HEK293T (cell line): ENCODE measurements at places on chromosomes 6 and 20.

DNA sequence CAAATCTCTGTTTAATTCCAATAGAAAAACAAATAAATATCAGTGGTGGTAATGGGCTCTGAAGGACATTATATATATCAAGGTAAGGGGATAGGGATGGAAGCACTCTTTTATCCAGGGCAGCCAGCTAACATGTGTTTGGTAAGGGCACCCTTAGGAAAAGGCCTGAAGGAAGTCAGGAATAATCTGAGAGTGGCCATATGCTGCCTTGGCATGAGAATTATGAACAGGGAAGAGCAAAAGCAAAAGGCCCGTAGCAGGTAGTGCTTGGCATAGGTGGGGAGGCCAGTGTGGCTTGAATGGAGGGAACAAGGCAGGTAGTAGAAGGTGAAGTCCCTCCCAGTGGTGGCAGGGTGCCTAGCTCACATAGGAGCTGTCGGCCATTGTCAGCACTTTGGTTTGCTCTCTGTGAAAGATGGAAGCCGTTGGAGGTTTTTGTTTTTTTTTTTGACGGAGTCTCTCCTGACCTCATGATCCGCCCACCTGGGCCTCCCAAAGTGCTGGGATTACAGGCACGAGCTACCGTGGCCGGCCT is 39.6 kb upstream of the CSE1L start:
- DNase-seq, result no peak

- no peak for DNase-seq
Measured at GRCh38 chr6:44367681-44368080, 19.8 kb upstream of the CDC5L start.

- DNase-seq, result no peak
Measured at GRCh38 chr6:31328355-31328960, 28.5 kb downstream of the HLA-B start.

GRCh38 chr6:14876778-14877613 is 368.9 kb upstream of the JARID2 start:
- no peak for DNase-seq

DNA sequence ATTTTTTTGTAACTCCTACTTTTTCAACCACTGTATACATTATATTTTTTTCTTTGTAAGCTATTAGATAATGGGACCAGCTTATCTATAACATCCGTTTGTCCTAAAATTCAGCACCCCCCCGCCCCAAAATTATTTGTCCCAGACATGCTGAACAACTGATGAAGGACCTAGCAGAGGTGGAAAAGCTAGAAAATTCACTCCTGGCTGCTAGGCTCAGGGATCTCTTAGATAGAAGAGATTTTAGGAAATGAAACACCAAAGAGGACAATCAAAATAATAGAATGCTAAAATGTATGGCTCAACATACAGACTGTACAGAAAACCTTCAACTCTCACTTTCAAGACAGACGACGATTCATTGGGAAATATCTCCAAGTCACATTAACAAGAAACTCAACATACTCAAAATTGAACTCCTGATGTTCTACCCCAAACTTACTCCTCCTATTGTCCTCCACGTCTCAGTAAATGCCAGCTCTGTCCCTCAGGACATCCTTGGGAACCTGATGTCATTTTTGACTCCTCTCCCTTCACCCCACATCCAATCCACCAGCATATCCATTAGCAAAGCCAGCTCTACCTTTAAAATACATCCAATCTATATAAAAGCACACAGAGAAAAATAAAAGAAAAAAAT is 4.7 kb downstream of the SOD2 start:
- DNase-seq, result no peak

DNA sequence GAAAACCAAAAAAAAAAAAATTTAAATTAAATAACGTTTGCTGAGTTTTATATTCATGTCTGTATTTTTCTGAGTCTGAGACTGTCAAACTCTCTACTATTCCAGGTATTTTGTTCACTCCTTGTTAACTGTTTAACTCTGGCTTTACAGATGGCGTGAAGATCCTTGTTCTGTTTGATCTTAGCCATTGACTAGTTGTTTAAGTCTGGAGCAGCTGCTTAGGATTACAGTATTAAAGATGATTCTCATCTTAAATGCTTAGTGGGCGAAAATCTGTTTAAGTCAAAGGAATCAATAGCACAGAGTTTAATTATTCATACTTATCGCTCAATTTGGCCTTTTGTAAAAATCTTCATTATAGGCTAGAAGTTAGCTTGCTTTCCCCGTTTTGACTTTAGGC is 2.4 kb downstream of the PHACTR2 start:
- DNase-seq, result no peak

GRCh38 chr6:35419417-35419816 is 32.7 kb upstream of the FANCE start:
- DNase-seq, result peak; percentile 34

DNA sequence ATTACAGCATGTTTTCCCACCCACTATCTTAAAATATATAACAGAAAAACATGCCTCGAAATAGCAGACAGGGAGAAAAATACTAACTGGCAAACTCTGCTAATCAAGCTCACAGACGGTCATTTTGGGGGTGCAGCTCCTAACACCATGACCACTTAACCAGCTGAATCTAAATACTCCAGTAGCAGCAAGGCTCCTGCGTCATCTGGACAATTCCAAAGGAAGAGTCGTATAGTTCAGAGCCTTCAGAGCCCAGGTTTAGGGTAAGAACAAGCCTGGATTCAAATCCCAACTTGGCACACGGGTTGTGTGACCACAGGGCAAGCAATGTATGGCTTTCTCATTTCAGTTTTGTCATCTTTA is 81.3 kb upstream of the COL21A1 start:
- no peak for DNase-seq

- no peak for DNase-seq
Measured at GRCh38 chr6:3039384-3039783, 28.9 kb upstream of the RIPK1 start.

- DNase-seq, result no peak
Measured at GRCh38 chr6:12138381-12138780, 126.3 kb downstream of the HIVEP1 start.

GRCh38 chr20:4781211-4781610 is 59.5 kb downstream of the PRND start:
- no peak for DNase-seq

DNA sequence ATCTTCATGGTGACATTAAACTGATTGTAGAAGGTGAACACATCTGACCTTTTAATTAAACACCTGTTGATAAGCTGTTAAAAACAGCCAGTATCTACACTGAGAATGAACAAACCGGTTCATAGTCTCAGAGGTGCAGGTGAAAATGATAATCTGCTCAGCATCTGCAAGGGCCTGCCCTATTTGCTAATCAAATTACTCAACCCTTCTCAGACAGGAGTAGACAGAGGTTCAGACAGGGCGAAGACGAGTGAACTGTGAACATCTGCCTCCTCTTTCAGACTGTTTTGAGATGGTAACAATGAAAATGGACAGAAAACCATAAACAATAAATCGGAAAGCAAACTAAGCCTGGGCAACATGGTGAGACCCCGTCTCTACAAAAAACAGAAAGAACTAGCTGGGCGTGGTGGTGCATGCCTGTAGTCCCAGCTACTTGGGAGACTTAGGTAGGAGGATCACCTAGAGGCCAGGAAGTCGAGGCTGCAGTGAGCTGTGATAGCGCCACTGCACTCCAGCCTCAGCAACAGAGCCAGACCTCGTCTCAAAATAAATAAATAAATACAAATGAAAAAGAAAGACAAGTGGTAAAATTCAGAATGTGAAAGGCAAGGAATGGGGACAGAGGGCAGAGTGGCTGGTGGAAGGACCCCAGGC is 55.9 kb downstream of the NINL start:
- DNase-seq, result no peak

GRCh38 chr6:117265410-117266256 is at the start of gene VGLL2:
Gene VGLL2 (plus strand): TSS chr6:117265558. CDS start chr6:117265764, 206 bp downstream.
- peak; percentile 85 for DNase-seq

DNA sequence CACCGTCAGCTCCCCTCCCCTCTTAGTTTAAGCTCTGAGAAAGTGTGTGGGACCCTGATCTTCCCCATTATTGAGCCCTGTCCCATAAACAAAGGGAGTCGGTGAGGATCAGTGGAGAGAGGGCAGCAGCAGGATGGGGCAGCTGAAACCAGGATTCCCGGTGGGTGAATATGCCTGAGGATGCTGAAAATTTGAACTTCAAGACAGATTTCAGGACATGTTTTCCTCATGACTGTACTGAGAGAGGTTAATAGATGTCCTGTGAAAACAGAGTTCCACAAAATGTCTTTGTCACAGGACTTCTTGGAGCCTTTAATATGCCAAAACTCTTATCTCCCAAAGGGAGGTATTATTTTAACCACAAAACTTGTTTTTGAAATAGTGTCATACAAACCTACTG is 53.5 kb upstream of the SLC22A16 start:
- no peak for DNase-seq

GRCh38 chr6:39843305-39844020 is 51.3 kb downstream of the DAAM2 start:
- peak; percentile 35 for DNase-seq

DNA sequence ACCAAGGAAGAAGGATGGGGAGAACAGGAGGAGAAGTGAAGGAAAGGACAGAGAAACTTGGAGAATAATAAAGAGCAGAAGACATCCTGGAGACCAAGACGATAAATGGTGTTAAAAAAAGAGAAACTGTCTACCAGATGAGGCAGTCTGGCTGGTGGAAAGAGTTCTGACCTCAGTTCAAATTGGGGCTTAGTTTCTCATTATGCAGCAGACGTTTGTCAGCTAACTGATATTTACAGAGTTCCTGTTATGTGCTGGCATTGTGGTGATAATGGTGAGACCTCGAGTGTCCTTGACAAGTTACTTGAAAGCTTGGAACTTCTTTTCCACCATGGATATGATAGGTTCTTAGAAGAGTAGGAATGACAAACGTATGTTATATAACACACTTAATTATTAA is 142.7 kb downstream of the LRRC1 start:
- no peak for DNase-seq

- DNase-seq, result peak; percentile 47
Measured at GRCh38 chr6:27478706-27479318, 5.9 kb upstream of the ZNF184 start.

DNA sequence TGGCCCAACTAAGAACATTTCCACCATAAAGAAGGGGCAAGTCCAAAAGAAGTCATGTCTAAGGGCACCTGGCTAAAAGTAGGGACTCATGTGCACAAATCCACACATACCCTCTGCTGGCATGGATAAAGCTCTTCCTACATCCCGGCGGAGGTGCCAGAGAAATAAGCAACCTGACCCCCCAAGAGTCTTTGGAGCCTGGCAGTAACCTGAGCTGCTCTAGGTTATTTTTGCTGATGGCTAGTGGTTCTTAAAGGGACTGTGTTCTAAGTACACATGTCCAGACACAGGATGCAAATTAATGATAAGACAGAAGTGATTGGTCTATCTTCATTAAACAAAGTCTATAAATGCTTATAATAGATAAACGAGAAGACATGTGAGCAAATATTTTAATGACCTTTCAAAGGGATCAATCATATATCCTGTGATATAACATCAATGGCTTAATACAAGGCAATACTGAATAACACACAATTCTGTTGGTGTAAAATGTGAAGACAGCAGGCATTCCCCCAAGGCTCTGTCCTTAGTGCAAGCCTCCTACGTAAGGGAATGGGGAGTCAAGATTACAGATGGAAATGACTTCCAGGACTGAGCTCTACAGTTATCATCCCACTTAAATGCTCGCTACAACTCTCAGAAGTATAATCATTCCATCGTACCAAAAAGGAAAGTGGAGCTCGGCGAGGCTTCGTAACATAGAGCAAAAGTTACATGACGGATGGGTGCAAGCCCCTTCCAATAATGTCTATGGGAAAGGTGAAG is 52.5 kb downstream of the HIVEP2 start:
- DNase-seq, result no peak

DNA sequence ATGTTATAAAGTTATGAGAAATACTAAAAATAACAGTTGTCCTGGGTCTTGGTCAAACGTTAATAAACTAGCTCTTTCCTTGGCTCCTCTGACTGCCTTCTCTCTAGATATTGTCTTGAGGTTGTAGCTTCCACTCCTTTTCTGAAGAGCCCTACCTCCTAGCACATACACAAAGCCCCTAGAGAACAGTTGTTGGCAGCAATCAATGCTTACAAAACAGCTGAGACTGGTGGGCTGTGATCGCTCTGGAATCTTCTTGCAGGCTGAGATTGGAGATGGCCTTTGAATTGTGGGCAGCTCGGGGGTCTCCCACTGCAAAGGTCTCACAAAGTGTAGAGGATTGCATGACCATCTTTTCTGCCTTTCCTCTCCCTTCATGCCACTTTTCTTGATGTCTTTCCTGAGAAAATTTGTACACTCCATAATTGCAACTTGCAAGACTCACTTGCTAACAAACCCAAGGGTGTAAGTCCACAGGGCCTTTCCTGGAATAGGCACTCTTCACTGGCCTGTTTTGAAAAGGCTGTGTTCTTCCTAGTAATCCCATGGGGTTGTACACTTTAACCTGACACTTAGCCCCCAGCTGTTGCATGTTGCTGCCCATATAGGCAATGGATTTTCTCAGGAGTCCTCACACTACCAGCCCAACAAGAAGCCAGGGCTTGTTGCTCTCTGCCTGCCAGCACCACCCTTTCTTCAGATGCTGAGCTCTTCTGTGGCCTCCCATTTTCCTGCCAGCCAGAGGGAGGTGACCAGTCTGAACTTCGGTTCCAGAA is 99.9 kb downstream of the TCP11 start:
- DNase-seq, result no peak

GRCh38 chr20:39941245-39941644 is 747.8 kb downstream of the MAFB start:
- DNase-seq, result no peak

DNA sequence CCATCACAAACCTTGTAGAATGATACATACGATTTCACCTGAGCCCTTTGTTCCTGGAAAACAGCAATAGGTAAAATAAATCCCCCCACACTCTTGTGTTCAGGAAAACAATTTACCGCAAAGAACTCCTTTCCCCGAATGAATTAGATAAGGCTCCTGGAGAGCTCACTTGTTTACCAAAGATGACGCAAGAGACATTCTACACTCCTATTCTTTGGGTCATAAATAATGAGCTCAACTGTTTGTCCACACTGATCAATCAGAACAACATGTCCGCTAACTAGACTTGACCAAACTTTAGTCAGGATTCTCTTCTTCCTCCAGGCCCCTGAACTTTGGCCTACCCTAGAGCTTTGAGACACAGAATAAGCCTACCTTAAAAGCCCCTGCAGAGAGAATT is 271.9 kb upstream of the OPRM1 start:
- DNase-seq, result no peak

GRCh38 chr20:59182401-59183044 is 18.9 kb downstream of the ZNF831 start:
- DNase-seq, result no peak

GRCh38 chr20:23161244-23161891 is 75.2 kb upstream of the CD93 start:
- DNase-seq, result no peak
